ENCODE measurements at places on chromosomes 12 and 14. TPM values are rescaled to one million over a fixed set of nuclear protein-coding genes. Genes with fewer than 3 reads are reported as not detected.

The WSCD2 gene
- not detected for total RNA-seq

The PUS7L gene
- total RNA-seq: 3.7 TPM

The VIPAS39 gene
- 14.0 TPM for total RNA-seq

The INHBE gene
- not detected for total RNA-seq

The SUPT16H gene
- 99.3 TPM for total RNA-seq

Data from A549 treated with ZK216348 at 1 μM for 4 hours (cell line).